Thyroid gland (tissue), 4 donors: ENCODE measurements at places on chromosomes 3 and 15. TPM values are rescaled to one million over a fixed set of nuclear protein-coding genes. Genes with fewer than 3 reads are reported as not detected.
A peak's percentile ranks its signal among the peaks of the same experiment; 100 is the strongest.

DNA sequence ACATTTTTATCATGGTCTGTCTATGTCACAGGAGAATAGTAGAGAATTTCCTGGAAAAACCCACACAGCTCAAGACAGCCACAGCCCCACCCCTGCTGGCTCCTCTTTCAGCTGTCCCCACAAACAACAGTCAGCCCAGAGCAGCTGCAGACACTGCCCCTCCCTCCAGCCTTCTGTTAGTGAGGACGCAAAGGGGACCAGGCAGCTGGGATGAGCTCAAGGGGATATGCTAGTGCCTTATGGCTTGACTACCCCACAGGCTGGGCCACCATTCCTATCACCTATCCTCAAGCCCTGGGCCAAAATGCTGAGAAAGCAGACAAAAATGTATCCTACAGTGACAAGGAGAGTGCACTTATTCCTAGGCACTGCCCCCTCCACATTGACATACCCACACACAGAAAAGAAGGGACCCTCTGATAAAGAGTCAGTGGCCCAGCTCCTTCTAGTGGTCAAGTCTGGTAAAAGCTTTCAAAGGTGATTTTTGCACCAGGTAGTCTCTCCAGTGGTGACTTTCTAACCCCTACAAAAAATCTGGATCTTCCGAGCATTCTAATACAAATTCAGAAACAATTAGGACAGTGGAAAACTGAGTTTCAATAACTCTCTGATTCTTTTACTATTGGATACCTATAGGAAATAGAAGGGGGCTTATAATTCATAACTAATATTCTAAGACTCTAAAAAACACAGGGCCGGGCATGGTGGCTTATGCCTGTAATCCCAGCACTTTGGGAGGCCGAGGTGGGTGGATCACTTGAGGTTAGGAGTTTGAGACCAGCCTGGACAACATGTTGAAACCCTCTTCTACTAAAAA is 3.0 kb upstream of the MAP1A start:
- H3K4me3 ChIP-seq, result no peak overlapping the region
- H3K4me1 ChIP-seq, result peaks cover 14% of the 10 kb centered on the region
- no peak overlapping the region for H3K27ac ChIP-seq
- H3K36me3 ChIP-seq, result no peaks in the 10 kb centered on the region

DNA sequence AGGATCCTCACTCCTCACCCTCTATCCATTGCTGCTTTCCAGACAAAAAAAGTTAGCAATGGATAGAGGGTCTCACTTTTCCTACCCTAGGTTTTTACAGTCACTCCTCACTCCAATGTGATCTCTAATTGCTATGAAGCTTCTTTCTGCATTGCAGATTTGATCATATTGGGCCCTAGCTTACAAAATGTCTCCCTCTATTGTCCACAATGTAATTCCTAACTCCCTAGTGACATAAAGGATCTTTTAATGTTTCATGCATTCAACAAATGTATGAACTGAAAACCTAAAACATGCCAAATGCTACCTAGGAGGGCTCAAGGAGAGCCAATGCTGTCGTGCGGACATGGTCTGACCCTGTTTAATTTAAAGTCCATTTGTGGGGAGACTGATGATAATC is 234.8 kb downstream of the CADM2 start:
- no peak for DNase-seq
- no peaks in the 10 kb centered on the region for H3K36me3 ChIP-seq
- H3K4me3 ChIP-seq, result no peak overlapping the region
- H3K27me3 ChIP-seq, result no peaks in the 10 kb centered on the region
- no peak overlapping the region for H3K27ac ChIP-seq
- H3K4me1 ChIP-seq, result no peaks in the 10 kb centered on the region

GRCh38 chr3:4525560-4526223 is 32.5 kb downstream of the ITPR1 start:
- no peak overlapping the region for H3K4me3 ChIP-seq
- H3K4me1 ChIP-seq, result peaks cover 52% of the 10 kb centered on the region
- H3K27ac ChIP-seq, result peak overlapping the region; percentile 2

- H3K27ac ChIP-seq, result no peak overlapping the region
- H3K4me3 ChIP-seq, result no peak overlapping the region
- H3K4me1 ChIP-seq, result no peaks in the 10 kb centered on the region
Observed at GRCh38 chr3:17655743-17656142, 86.7 kb downstream of the TBC1D5 start.

GRCh38 chr15:96878129-96878528 is 547.6 kb downstream of the NR2F2 start:
- DNase-seq, result no peak
- H3K4me1 ChIP-seq, result no peaks in the 10 kb centered on the region
- no peaks in the 10 kb centered on the region for H3K36me3 ChIP-seq
- H3K4me3 ChIP-seq, result no peak overlapping the region
- H3K27ac ChIP-seq, result no peak overlapping the region

GRCh38 chr15:69414701-69415167 is 585 bp downstream of the KIF23 start:
- H3K4me3 ChIP-seq, result peak overlapping the region; percentile 31
- peak overlapping the region; percentile 7 for H3K27ac ChIP-seq
- no peaks in the 10 kb centered on the region for H3K36me3 ChIP-seq
- peaks cover 7% of the 10 kb centered on the region for H3K4me1 ChIP-seq
- no peaks in the 10 kb centered on the region for H3K27me3 ChIP-seq
- DNase-seq, result peak; percentile 23

DNA sequence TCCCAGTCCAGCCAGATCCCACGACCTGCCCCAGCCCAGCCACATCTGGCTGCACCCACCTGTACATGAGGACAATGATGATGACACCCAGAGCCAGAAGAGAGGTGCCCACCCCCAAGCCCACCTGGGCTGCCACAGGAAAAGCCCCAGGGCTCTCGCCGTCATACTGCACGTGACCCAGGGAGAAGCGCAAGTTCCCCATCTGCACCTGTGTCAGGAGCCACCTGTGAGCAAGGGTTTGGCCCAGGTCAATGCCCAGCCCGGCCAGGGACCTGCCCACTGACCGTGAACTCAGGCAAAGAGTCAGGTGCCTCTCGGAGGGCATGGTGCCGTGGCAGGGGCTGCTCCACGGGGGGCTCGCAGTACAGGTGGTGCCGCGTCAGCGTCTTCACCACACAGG is 16.3 kb downstream of the PLXNB1 start:
- peaks cover 91% of the 10 kb centered on the region for H3K36me3 ChIP-seq
- no peak overlapping the region for H3K4me3 ChIP-seq
- no peaks in the 10 kb centered on the region for H3K4me1 ChIP-seq
- H3K27ac ChIP-seq, result no peak overlapping the region
- DNase-seq, result peak; percentile 1

GRCh38 chr3:105228696-105229095 is 138.0 kb upstream of the ALCAM start:
- no peak overlapping the region for H3K27ac ChIP-seq
- no peaks in the 10 kb centered on the region for H3K27me3 ChIP-seq
- H3K4me3 ChIP-seq, result no peak overlapping the region

GRCh38 chr3:155704061-155704460 is 40.8 kb downstream of the PLCH1 start:
- H3K36me3 ChIP-seq, result no peaks in the 10 kb centered on the region
- peak; percentile 15 for DNase-seq
- H3K27ac ChIP-seq, result peak overlapping the region; percentile 97
- no peaks in the 10 kb centered on the region for H3K27me3 ChIP-seq
- H3K4me1 ChIP-seq, result peaks cover 26% of the 10 kb centered on the region

DNA sequence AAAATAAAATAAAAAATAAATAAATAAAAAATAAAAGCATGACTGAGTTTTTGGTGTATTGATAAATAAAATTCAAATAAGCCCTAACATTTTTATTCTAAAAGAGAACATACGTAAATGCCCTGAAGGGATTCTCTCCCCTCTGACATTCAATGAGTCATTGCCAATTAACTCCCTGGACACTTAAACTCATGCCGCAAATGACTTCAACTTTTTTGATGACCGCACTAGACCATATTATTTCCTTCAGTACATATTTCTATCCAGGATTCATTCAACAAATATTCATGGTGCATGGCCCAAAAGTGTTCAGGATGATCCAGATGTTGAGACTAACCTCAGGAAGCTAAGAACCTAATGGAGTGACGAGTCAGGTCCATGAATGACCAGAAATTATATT is 195.9 kb upstream of the LRRN1 start:
- no peak for DNase-seq
- no peaks in the 10 kb centered on the region for H3K27me3 ChIP-seq
- H3K4me3 ChIP-seq, result no peak overlapping the region
- no peaks in the 10 kb centered on the region for H3K36me3 ChIP-seq

DNA sequence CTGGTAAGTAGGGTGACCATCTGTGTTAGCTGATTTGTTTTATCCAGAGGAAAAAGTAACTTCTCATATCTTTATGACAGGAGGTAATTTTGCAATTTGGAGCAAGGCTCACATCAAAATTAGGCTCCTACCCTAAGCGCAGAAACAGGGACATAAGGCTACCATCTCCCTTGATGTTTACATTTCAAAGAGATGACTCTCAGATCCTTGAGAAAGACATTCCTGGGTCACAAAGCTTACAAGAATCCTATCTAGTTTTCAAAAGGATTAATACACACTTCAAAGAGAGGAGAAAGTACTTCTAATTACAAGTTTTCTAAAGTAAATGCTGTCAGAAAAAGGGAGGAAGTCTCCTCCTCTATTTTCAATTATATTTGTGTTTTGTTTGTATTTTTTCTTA is 7.0 kb downstream of the ZPLD1 start:
- no peak overlapping the region for H3K4me3 ChIP-seq
- H3K27me3 ChIP-seq, result no peaks in the 10 kb centered on the region
- H3K27ac ChIP-seq, result no peak overlapping the region
- H3K4me1 ChIP-seq, result no peaks in the 10 kb centered on the region
- DNase-seq, result no peak

- no peak overlapping the region for H3K27ac ChIP-seq
- no peaks in the 10 kb centered on the region for H3K4me1 ChIP-seq
- H3K4me3 ChIP-seq, result no peak overlapping the region
- no peaks in the 10 kb centered on the region for H3K27me3 ChIP-seq
- no peaks in the 10 kb centered on the region for H3K36me3 ChIP-seq
Observed at GRCh38 chr3:20668411-20668810, 482.4 kb upstream of the SGO1 start.

- H3K36me3 ChIP-seq, result no peaks in the 10 kb centered on the region
- H3K27ac ChIP-seq, result no peak overlapping the region
- no peak overlapping the region for H3K4me3 ChIP-seq
- H3K27me3 ChIP-seq, result no peaks in the 10 kb centered on the region
- peaks cover 6% of the 10 kb centered on the region for H3K4me1 ChIP-seq
Observed at GRCh38 chr3:119570229-119570628, 9.1 kb upstream of the ADPRH start.

DNA sequence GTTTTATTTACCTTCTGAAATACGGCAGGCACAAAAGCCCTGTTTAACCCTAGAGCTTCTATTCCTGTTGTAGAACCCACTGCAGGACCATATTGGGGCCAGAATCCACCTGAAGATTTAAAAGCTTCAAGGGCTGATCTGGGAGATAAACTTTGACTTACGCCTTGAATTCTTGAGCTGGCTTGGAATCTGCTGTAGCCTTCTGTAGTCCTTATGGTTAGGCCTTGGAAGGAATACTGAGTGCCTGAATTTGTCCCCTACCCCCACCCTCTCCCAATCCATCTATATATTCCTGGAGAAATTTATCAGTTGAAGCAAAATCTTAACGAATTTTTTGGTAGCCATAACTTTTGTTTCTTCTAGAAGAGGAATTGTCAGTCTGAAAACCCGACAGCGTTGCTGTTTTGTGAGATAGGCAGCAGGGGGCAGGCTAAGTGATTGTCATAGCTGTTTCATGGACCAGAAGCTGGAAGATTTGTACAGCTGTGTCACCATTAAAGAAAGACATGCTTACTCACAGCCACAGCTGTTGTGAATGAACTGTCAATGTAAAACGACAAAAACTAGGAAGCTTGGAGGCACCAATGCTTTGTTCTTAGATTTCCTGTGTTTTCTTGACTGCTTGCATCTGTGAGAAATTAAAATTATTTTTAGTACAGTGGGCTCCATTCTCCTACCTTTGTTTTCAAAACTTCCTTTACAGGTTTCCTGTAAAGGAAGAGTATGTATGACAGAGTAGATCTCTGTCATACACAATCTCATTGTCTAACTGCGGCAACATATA is 12.8 kb downstream of the LXN start:
- DNase-seq, result peak; percentile 15
- H3K4me1 ChIP-seq, result no peaks in the 10 kb centered on the region
- H3K27me3 ChIP-seq, result no peaks in the 10 kb centered on the region
- H3K27ac ChIP-seq, result no peak overlapping the region
- peaks cover 27% of the 10 kb centered on the region for H3K36me3 ChIP-seq

- no peak overlapping the region for H3K4me3 ChIP-seq
- peak overlapping the region; percentile 24 for H3K27ac ChIP-seq
- no peaks in the 10 kb centered on the region for H3K36me3 ChIP-seq
- DNase-seq, result no peak
Observed at GRCh38 chr3:195093731-195094130, 177.2 kb downstream of the XXYLT1 start.

DNA sequence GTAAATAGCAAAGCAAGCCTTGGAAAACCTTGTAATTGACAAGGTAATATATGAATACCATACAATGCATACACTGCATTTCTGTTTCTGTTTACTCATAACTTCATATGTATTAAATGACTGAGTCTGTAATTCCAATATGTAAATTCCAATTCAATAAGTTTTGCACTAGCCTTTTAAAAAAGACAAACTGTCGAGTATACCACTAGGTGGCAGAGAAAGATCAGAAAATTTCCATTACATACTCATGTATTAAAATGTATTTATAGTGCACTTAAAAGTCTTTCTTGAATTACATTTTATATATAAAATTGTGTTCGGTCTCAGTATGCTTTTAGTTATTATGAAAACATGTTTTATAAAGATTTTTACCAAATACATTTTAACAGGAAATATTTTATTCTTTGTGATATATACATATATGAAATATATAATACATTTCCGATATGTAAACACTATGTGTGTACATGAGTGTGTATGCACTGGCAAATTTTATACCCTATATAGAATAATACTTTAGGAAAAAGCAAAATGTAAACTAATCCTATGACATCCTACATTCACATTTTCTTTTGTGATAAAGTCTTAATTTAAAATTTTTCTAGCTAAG is 216.8 kb downstream of the VGLL3 start:
- H3K36me3 ChIP-seq, result no peaks in the 10 kb centered on the region
- no peak overlapping the region for H3K4me3 ChIP-seq
- H3K27me3 ChIP-seq, result no peaks in the 10 kb centered on the region
- DNase-seq, result no peak
- H3K27ac ChIP-seq, result no peak overlapping the region

DNA sequence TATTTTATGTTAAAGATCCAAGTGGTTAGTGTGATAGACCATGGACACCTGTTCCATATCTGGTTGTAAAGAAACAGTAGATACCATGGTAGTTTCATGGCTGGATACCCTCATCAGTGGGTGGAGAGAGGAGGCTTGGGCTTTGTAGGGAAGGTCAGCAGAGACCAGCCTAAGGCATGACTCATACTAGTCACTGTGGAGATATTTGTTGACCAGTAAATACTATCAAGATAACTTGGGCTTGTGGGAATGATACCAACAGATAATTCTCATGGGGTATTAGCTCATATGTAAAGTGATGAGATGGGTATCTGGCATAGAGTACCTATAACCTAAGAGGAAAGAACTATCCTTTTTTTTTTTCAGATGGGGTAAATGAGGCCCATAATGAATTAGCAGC is 354.5 kb downstream of the CACNA2D3 start:
- no peaks in the 10 kb centered on the region for H3K27me3 ChIP-seq
- no peak overlapping the region for H3K27ac ChIP-seq
- no peak for DNase-seq
- no peak overlapping the region for H3K4me3 ChIP-seq
- no peaks in the 10 kb centered on the region for H3K36me3 ChIP-seq
- H3K4me1 ChIP-seq, result no peaks in the 10 kb centered on the region

The SLCO3A1 gene
- total RNA-seq, result 31.4 TPM

The GOLGA8K gene
- 0.83 TPM for total RNA-seq

The MED12L gene
- total RNA-seq, result 1.7 TPM

The ITIH1 gene
- total RNA-seq, result not detected

The FSIP1 gene
- total RNA-seq, result 1.9 TPM

The MKRN2OS gene
- total RNA-seq, result not detected

The CAPN3 gene
- 3.9 TPM for total RNA-seq

The HTR3E gene
- total RNA-seq, result not detected

The NR2E3 gene
- 0.45 TPM for total RNA-seq

The RPL4 gene
- total RNA-seq, result 7,540 TPM

The SLC9A9 gene
- total RNA-seq, result 10.7 TPM

The TRAK1 gene
- 87.8 TPM for total RNA-seq
